ENCODE measurements at places on chromosomes 4 and X.

DNA sequence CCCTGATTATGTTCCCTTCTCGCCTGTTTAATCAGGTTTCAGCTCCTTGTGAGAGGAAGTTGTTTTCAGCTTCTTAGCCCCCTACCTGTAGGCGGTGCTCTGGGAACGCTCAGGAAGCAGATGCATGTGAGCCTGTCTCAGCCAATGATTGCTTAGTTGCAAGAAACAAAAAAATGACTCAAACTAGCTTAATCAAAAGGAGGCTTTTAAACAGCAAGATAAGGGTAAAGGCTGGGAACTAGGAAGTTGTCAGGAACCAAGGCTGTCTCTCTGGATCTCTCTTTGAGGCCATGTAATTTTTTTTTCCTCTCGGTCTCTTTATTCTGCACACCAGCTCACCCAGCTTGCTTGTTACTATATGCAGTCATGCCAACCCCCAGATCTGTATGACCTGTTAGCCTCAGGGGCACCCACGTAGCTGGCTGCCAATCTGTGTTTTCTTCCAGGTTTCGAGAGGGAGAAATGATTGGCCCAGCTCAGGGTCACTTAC, 109.1 kb downstream of the PTTG2 start:
- peak; percentile 66 for DNase-seq

- DNase-seq = no peak
These were observed 183.5 kb downstream of the PCDH7 start for GRCh38 chr4:30903502-30904214.

DNA sequence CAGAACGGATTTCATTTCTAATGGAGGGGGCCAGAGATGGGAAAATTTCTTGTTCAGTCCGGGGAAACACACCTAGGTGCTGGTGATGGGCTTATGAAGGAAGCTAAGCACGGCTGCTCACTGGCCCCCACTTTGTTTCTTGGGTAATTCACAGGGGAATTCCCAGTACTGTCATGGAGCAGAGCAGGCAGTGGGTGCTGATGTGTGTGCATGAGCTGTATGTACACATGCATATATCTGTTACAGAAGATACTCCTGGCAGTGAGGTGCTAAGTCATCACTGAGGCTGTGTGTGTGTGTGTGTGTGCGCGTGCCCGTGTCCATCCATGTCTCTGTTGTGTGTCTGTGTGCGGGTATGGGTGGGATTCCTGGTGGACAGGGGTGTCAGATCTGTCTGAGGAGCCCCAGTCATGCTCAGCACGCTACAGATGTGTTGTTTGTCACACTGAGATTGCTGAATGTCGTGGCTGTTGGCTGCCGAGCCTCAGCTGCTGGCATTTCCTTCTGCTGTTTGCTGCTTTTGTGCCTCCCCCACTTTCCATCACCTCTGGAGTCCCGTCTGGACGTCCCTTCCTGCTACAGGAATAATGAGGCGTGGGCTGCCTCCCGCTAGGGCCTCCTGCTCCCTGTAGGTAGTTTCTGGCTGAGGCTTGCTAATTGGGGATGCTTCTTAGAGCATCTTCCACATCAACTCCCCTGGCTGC, 53.3 kb downstream of the JADE1 start:
- DNase-seq = no peak

GRCh38 chr4:136557396-136557795, 974.9 kb downstream of the PCDH18 start:
- no peak for DNase-seq

DNA sequence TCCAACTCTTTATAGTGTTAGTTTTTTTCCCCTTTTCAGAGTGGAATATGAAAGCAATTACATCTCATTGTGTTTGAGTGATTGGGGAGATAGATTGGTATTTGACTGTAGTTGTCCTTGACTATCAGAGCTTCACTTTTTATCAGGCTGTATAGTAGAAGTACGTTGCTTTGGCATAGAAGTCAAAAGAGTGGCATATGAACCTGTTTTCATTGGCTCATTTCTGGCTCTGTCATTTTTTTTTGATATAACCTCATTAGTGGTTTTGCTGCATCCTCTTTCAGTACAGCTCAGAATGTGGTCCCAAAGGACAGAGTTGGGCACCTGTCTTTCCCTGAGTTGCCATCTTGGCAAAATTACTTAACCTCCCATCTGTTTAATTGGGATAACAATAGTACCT, 1.4 kb downstream of the TMA16 start:
- no peak for DNase-seq

GRCh38 chr4:169050284-169050683, 40.2 kb upstream of the CBR4 start:
- DNase-seq = no peak

GRCh38 chr4:109962401-109962800, 49.7 kb downstream of the EGF start:
- DNase-seq = no peak

DNA sequence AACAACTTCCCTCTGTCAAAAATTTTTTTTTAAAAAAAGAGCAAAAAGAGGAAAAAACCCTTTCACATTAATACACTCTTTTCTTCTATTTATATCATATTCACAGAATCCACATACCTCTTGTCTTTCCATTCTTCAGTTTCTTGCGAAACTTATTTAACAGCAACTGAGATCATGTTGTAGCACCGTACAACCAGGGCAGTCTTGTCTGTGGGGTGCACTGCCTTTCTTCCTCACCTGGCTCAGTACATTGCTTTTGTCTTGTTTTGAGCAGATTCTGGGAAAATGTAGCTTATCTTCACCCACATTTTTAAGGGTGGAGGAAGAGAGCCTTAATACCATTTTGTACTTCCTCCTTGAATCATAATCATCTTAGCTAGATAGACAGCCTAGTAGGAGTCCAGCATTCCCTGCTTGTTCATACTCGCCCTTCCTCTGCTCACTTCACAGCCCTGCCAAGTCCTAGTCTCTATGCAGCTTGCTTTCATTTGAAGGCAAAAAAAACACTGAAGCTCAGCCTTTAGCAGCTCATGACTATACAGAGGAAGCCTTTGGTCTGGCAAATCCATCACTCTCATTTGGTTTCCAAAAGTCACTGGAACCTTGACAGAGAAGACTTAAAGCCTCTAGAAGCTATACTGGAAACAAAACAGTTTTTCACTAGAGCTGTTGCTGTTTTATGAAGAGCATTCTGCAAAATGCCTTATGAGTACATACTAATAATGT, 140.6 kb upstream of the BANK1 start:
- DNase-seq = no peak

DNA sequence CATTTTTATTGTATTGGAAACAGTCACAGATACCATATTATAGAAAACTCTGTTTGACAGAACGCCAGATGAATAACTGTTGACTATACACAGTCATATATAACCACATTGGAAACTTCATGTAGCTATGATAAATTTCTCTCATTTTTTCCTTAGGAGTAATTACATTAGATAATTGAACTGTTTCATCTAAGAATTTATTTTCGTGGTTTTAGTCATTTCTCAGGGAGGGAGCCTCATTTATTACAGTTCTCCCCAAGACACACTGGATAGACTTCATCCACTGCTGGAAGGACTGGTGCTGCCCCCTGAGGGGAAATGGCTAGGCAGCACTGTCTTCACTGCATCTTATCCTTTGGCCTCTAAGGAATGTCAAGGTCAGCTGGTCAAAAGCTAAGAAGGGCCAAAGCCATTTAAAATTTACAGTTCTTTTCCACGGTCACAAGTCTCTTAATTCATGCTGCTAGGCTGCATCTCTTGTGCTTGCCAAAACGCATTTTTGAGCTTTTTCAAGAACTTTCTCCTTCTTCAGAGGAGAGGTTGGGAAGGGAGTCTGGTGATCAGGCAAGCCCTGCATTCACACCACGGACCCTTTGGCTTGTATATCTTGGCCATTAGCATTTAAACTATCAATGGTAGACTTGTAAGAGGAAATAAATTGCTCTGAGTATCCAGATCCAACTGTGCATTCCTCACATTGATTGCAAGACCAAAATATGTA, 145.1 kb downstream of the CBR4 start:
- DNase-seq = no peak

- no peak for DNase-seq
These were observed 168.4 kb upstream of the AMOT start for GRCh38 chrX:113009029-113009428.

DNA sequence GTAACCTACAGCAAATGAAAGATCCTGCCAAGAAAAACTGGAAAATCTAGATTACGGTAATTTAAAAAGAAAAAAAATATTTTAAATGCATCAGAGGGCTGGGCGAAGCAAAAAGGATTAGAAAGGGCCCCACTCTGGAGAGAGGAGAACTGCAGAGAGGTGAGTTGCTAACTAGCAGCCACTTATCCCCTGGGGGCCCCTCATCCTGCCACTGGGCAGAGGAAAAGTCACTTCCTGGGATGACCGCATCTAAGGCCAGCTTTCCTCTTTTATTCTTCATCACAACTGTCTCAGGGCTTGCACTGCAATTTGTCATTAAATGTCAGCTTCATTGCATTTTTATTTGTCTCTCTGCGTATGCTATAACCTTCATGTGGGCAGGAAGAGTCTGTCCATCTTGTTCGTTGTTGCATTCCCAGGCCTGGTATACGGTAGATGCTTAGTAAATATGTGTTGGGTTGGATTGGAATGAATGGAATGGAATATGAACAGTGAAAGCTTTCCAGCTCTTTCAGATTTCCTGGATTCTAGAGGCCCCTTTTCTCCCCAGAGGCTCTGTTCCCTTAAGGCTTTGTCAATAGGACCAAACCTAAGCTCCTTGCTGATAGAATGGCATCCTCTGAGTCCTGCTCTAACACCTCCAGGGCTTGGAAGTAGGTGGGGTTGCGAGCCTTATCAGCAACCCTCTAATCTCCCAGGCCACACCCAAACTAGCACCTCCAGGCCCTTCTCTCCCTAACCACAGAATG, 58.9 kb downstream of the TLR10 start:
- no peak for DNase-seq

GRCh38 chrX:9566150-9566621, 101.3 kb downstream of the TBL1X start:
- peak; percentile 5 for DNase-seq

- no peak for DNase-seq
These were observed 156.6 kb downstream of the GRIA3 start for GRCh38 chrX:123340696-123341095.

DNA sequence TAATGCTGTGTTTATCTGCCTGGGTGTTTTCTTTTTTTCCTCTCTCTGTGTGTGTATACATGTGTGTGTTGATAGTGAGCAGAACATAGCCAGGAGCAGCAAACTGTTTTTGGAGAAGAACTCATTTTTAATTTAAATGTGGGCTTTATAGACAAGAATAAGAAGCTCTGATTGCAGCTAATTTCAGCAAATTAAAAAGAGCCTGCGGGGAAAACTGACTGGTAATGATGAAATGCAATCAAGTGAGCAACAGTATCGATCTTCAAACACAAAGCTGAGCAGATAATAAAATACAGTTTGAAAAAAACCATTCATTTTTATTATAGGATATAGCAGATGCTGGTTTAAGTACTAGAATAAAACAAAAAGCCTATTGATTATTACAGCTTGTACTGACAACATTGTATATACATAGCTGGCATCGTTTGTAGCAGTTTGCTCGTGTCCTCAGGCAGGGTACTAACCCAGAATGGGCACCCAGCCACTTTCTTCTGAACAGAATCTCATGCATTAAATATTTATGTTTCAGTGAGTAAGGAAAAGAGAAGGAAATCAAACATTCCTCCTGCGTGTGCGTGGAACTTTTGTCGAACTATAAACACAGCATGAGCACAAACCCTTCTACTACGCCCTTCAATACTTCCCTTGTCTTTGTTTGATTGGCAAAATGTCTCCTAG, 73.5 kb upstream of the ZFP42 start:
- DNase-seq = no peak

GRCh38 chr4:3407171-3407771, 34.5 kb upstream of the HGFAC start:
- no peak for DNase-seq

GRCh38 chr4:7418131-7418943, 16.4 kb downstream of the PSAPL1 start:
- DNase-seq = no peak

DNA sequence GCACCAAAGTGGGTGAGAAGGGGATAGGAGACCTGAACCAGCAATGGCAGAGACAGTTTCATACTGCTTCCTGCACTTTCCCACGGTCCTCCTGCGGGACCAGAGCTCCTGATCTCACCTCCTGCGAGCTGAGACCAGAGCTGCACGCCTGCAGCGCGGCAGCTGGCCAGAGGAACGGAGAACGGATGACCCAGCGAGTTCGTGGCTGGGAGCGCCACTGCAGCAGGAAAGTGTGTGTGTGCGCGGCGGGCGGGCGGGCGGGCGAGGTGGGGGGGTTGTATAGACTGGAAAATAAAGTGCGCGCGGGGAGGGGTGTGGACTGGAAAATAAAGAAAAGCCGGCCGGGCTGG, 16.5 kb downstream of the MCF2 start:
- no peak for DNase-seq

DNA sequence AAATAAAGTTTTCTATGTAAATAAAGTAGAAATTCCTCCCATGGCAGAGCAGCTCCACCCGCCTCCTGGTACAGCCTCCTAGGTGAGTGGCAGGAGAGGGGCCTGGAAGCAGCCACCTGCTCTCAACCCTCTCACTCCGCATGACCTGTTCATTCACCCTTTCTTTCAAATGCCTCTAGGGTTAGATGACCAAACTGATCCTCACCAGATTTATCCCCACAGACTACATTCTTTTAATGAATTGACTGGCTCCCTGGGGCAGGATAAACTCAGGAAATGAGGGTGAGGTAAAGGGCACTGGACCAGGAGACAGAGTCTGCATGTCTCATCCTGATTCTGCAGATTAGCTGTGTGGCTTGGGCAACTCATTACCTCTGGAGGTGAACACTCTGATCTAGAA, 32.6 kb upstream of the NKX6-1 start:
- no peak for DNase-seq

- no peak for DNase-seq
These were observed 230.5 kb upstream of the PUDP start for GRCh38 chrX:7378406-7378805.

DNA sequence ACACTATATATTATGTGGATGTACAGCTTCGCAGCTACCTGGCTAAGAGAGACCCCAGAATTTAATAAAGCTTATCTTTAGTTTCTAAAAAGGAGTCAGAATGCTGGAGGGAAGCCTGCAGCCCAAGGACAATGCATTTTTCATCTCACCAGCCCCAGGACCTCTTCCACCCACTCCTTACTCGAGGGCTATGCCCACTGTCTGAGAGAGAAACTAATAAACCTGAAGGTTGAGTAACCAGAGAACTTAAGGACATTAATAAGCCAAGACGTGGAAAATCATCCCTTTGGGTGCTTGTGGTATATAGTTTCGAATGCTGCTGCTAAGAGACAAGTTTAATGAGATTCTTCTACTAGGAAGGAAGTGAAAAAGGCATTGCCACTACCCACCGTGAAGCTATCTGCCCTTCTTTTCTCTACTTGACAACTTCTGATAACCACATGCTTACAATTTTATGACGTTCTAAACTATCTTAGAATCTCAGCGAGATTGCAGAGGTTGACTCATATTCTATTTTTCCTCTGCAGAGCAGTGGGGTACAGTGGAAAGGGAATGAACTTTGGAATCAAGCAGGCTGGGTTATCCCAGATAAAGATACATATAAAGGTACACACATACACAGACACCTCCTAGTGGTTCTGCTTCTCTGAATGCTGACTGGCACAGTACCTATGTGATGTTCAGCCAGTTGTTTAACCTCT, 3.3 kb downstream of the RELL1 start:
- peak; percentile 41 for DNase-seq

- DNase-seq = no peak
These were observed 2.0 kb upstream of the KLHL34 start for GRCh38 chrX:21660156-21660555.

All from inflammatory macrophage (primary cell).